ENCODE measurements at places on chromosomes 5 and 9.

DNA sequence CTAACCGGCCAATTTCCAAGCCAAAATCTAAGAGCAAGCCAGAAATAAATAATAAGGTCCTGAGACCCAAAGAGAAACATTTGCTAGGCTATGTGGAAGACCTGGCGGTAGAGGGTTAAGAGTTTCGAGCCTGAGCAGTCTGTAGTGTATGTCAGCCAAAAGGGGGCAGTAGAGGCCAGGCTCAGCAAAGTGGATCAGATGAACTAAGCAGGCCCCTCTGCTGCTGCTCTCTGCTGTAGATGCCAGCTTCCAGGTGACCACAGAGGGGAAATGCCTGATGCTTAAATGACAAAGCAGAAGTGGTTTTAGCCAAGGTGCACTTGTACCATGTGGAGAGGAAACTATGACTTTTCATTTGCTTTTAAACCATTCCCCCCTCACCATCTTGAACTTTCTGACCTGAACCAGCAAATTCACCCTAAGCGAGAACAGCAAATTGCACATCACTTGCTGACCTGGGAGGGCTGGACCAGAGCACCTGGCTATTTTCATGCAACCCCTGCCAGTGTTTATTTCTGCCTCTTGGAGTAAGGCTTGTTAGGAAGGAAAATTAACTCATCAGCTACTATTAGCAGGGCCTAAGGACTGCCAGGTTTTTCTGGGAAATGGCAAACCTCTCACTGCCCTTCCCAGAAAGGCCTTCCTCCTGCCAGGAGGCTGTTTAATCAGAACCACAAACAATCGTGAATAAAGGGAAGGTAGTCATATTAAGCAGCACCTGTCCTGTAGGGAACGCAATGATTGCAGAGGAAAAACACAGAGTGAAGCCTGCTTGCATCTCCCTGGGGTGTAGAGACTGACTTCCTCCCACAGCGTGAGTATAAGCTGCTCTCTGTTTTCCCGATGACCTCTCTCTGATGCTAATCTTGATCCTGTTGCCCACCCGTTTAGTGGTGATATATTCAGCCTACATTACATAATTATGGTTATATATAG, 818.2 kb downstream of the TLR4 start:
- no peak for DNase-seq

GRCh38 chr5:125604104-125604503, 819.1 kb upstream of the GRAMD2B start:
- no peak for DNase-seq

GRCh38 chr5:34959323-34959722, 30.0 kb downstream of the DNAJC21 start:
- DNase-seq: no peak

DNA sequence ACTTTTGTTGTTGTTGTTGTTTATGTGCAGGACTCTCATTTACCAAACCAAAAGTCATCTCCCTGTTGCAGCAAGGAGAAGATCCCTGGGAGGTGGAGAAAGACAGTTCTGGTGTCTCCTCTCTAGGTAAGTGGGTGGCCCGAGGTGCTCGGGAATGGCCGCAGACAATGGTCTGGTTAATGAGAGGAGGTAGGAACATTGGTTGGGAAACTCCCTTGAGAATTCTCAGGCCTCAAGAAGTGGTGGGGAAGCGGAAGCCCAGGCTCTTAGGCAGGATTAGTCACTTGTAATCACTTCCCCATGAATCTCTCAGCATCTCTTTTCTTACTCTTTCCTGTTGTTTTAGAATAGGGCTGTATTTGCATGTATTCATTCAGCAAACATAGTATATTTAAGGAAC, 7.2 kb downstream of the ZNF354B start:
- no peak for DNase-seq

- DNase-seq: no peak
These were observed 8.4 kb upstream of the SLC1A3 start for GRCh38 chr5:36598045-36598444.

GRCh38 chr9:123049589-123050222, 16.2 kb downstream of the GPR21 start:
- no peak for DNase-seq

- DNase-seq: no peak
These were observed 759.6 kb downstream of the MTRR start for GRCh38 chr5:8628521-8628920.

- DNase-seq: no peak
These were observed 66.4 kb downstream of the RETREG1 start for GRCh38 chr5:16550316-16550952.

DNA sequence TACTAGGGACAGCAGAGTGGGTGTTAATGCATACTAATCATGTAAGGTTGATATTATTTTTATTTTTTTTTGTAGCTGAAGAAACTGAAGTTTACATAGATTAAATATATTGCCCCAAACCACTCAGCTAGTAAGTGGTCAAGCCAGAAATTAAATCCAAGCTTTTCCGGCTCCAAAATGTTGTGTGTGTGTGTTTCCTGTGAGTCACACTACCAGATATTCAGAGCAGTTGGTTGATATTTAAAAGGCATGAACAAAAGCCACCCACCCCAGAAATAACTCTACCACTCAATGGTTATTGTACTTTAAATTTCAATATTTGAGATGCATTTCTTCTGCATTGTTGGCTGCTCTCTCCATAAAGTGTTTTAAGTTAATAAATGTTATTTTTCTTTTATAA, 29.5 kb downstream of the KCNN2 start:
- DNase-seq: peak; percentile 37

DNA sequence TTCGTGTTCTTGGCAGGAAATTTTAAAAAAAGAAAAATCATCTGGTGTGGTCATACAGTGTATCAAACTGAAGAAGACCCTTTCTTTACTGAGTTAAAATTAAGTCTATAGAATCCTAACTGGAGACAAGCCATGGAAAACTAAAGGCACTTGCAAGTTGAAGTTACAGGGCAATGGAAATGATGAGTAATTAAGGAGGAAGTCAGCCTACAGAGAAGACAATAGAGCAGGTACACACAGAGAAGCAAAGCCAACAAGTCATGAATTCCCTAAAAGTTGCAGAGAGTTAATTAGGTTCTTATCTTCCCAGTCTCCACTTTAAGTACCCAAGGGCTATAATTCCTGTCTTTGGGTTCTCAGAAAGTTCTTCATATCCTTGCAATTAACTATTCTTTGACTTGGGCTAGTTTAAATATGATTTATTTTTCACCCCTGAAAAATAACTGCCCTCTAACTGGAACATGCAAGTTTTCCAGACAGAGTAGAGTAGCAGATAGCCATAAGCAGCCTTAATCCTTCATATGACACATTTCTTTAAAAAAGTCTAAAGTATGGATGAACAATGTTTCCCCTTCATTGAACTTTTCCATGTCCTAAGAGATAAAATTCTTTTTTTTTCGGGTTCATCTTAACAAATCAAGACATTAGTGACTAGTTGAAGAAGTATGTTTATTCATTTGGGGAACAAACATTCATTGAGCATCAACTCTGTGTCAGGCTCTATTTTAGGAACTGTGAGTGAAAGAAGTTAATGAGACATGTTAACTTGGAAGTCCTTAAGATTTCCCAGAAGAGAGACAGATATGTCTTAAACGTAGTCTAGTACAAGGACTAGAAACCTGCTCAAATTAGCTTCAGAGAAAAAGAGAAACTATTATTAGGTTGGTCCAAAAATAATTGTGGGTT, 5.2 kb upstream of the ITGA2 start:
- no peak for DNase-seq

DNA sequence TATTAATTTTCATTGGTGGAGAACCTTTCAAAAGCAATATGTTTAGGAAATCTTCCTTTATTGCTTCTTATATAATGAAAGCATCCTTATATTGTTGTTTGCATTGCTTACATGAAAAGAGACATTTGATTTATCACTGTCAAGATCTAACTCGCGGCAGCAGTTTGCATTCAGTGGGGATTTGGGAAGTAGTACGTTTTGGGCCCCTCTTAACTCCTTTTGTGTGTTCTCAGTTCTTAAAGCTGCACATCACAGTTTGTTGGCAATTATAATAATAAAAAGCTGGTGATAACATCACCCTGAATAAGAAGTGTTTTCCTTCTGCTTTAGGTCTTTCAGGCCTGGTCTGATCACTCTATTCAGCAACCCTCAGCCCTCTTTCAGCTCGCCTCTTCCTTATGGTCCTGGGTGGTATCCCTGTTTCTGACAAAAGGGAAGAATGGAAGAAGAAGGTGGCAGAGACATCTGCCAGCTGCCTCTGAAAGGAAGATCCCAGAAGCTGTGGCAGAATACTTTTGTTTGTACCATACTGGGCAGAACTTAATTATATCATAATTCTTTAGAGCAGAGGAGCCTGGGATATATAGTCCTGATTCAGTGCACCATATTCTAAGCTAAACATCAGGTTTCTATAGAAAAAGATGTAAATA, 53.7 kb downstream of the PARP8 start:
- DNase-seq: no peak

DNA sequence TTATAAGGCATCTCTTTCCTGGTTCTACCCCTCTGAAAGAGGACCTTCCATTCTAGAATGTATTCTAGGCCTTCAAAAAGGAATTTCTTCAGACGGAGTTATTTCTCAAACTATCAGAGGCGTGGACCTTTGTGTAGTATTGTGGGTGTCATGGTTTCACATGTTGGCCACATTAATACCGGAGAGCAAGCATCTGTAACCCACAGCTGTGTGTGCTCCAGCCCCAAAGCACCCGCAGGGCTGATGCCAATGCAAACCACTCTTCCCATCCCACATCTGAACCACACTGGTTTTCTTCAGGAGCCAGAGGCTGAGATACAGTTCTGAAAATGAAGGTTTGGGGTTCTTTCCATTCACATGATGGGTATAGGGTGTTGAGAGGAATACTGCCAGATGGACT, 127.1 kb downstream of the BNC2 start:
- no peak for DNase-seq

DNA sequence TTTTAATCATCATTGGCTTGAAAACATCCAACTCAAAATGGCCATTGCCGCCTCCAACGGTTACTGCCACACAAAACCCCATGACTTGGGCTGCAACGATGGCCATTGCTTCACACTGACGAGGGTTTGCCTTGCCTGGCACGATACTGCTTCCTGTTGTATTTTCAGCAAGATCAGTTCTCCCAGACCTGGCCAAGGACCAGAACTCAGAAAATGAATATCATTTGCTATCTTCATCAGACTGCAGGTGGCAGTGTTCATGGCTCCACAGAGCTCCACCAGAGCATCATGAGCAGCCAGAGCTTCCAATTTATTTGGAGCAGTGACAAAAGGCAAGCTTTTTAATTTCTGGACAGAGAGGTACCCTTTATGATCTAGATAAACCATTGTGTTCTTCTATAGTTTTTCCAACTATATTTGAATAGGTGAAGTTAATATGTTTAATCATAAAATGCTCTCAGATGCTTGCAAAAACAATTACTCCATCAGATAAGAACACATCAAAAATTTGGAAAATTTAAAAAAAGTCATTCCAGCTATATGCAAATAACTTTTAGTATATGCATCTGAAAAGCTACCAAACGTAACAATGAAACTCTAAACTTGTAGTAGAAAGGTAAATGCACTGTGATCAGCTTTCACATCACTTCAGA, 10.4 kb downstream of the AMACR start:
- DNase-seq: peak; percentile 73

GRCh38 chr5:151222790-151223446, 974 bp downstream of the CCDC69 start:
- DNase-seq: no peak

All from BJ (cell line).